ENCODE measurements at places on chromosomes 6 and 20.

GRCh38 chr6:88975369-88975768 lies 12.0 kb upstream of the RNGTT start:
- DNase-seq: no peak

DNA sequence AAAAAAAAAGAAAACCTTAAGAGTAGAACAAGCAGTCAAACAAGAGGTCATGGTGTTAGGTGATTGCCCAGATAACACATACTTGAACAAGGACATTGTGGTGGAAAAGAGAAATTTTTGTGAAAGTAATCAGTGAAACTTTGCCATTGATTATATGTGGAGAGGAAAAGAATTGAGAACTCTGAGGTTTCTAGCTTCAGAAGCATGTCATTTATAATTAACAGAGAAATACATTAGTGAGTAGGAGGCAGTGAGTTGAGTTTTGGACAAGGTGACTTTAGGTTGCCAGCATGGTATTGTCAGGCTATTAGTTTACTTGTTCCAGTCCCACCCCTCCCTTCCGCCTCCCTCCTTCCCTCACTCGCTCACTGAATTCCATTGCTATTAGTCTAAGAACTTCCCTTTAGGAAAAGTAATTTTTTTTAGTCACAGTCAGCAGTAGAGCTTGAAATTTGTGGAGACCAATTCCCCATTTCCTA lies 17.2 kb downstream of the TAB2 start:
- no peak for DNase-seq

DNA sequence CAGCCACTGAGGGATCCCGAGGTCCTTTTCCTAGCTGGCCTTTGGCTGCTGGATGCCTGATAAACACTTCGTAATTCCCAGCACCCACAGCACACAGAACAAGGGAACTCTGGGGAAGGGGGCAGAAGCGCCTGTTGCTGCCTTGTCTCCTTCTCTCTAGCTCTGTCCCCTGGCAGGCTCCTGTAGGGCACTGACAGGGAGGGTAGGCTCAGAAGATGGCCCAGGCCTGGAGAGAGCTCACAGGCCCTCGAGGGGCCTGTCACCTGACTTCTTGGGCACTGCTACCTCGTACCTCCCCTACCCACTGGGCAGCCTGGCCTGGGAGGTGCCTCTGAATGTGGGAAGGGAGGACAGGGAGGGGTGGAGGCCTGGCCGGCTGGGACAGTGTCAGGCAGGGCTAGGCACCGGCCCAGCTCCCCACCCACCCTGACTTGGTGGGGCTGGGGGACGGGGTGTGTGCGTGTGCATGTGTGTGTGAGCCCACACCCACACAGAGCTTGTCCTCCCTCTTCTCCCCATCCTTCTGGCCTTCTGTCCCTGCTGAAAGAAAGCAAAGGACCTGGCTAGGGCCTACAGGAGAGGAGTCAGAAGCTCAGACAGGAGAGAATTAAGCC lies 18.1 kb downstream of the C6orf132 start:
- no peak for DNase-seq

DNA sequence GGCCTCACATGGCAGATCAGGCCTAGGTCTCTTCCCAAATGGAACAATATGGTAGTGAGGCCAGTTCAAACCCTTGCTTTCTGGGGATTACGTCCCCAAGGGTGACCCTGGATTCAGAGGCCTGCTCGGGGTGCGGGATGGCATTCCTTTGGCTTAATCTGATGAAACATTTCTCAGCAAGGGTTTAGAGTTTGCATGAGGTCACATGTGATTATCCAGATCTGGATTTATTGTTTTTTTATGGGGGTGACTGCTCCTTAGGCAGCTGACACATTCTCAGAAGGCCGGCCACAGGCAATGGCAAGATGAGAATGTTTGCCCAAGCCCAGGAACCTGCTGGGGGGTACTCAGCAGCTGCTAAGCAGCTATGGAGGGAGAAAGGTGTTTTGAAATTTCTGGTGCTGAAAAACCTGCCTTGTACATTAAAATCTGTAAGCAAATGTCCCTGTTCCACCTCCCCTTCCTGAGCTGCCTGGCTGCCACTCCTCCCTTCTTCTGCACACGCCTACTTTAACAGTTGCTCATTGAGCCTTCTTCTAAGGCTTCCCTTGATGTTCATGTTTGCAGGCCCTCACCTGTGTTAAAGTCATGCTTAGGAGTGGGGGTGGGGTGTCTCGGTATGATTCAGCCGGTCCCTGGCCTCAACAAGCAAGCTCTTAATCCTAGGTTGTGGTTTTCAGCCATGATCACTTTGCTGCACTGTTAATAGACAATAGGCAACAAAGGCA lies 37.9 kb upstream of the FUCA2 start:
- no peak for DNase-seq

DNA sequence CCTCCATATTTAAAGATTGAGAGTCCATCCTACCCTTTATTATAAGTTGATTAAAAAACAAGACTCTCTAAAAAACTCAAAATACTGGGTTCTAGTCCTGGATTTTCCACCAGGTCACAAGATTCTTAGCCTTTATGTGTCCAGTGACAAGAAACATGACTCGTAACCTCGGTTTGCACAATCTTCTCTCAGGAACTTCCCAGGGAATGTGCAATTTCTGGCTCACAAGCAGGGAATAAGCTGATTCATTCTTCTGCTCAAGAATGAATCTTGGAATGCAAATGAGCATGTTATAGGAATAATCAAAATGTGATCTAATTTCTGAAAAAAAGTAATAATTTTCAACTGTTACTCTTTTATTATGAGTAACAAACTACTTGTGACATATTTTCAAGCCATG lies 45.1 kb downstream of the OGFRL1 start:
- DNase-seq: no peak

DNA sequence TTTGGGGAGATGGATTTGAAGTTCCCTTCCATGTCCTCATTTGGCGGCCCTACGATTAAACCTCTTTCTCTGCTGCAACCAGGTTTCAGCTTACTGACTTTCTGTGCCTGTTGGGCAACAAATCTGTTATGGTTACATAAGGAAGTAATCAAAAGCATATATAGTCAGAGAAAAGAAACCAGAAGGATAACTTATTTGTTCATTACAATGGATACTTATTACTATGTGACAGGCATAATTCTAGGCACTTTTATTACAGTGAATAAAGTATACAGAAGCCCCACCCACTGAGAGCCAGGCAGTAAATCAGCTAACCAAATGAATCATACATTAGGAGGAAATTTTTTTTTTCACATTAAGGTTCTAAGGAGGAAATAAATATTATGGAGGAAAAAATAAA lies 9.6 kb upstream of the TRIM31 start:
- no peak for DNase-seq

Data from NCI-H1417 (cell line).